ENCODE measurements at places on chromosomes 1 and 21. TPM values are rescaled to one million over a fixed set of nuclear protein-coding genes. Genes with fewer than 3 reads are reported as not detected.

Gene PTPRF
- 318 TPM for total RNA-seq

Gene RGSL1
- not detected for total RNA-seq

Gene S100A12
- total RNA-seq, result not detected

- H3K27ac ChIP-seq, result no peak overlapping the region
- H3K4me3 ChIP-seq, result no peak overlapping the region
- peaks cover 31% of the 10 kb centered on the region for H3K27me3 ChIP-seq
- peaks cover 11% of the 10 kb centered on the region for H3K4me1 ChIP-seq
- no peaks in the 10 kb centered on the region for H3K36me3 ChIP-seq
Measured at GRCh38 chr1:232702911-232703310, 73.0 kb upstream of the SIPA1L2 start.

DNA sequence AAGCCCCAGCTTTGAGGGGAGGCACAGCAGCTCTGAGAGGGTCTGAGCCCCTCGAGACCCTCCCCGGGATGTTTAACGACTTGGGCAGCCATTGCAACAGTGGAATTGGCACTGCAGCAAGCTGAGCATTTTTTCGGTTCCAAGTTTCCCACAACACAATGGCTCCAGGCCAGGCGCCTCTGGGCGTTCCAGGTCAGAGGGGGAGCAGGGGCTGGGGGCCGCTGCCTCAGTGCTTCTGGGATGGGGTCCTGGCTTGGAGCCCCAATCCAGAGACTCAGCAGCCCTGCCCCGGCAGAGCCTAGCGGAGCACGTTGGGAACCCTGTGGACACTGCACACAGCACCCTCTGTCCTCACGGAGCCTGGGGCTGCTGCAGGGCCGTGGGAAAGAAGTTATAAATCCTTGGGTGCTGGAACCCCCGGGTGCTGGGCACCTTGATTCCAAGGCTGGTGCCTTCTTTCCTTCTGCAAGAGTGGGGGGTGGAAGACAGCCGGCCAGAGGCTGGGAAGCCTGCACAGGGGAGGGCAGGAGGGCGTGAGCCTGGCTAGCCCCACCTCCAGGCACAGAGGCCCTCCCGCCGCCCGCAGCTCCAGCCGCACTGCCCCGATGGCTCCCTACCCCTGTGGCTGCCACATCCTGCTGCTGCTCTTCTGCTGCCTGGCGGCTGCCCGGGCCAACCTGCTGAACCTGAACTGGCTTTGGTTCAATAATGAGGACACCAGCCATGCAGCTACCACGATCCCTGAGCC is 50.1 kb downstream of the COL18A1 start:
- H3K4me1 ChIP-seq, result no peaks in the 10 kb centered on the region
- H3K36me3 ChIP-seq, result no peaks in the 10 kb centered on the region
- H3K27ac ChIP-seq, result no peak overlapping the region
- no peak for DNase-seq
- H3K4me3 ChIP-seq, result no peak overlapping the region

DNA sequence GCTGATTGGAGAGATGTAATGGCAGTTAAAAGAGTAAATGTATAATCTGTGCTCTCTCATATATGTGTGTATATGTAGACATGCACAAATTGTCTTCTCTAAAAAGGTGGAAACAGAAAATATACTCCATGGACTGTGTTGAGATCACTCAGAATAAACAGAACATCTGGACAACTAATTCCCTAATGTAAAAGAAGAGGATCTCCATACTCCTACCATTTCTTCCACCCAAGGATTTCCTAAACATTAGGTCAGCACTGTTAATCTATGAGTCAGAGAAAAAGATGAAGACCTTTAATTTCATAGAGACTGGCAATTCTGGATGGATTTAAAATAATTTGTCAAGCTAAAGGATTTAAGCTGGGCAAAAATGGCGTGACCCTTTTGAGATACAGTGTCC is 80.1 kb downstream of the ESRRG start:
- H3K36me3 ChIP-seq, result no peaks in the 10 kb centered on the region
- H3K4me1 ChIP-seq, result no peaks in the 10 kb centered on the region
- no peak overlapping the region for H3K27ac ChIP-seq
- H3K27me3 ChIP-seq, result no peaks in the 10 kb centered on the region
- DNase-seq, result no peak

DNA sequence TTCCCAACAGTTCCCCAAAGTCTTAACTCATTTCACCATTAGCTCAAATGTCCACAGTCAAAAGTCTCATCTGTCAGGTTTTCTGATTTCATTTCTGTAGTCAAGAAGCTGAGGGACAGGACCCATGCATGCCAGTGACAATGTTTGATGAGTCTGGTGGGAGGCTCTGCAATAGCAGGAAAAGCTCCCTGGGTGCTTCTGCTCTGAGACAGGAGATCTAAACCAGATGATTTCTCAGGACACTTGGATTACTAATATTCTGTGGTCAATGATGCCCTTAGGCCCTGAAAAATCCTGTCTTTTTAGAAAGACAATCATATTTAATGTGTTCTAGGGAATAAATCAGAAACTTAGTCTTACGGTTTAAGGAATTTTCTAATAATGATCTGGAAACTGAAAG is 56.4 kb downstream of the PCBP3 start:
- no peaks in the 10 kb centered on the region for H3K4me1 ChIP-seq
- peaks cover 57% of the 10 kb centered on the region for H3K27me3 ChIP-seq
- DNase-seq, result no peak
- no peaks in the 10 kb centered on the region for H3K36me3 ChIP-seq

DNA sequence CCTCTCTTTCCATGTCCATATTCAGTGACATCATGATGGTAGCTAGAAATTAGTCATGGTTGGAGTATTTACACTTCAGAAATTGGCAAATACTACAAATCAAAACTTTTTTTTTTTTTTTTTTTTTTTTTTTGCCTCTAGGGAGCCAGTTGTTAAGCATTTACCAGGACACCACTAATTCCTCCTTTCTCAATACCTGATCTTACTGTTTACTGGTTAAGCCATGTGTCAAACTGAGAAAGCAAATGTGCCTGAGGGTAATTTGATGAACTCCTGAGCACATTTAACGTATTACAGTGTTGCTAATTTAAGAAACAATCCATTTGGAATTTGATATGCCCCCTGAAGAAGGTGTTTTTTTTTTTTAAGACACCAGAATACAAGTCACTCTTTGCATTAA is 94.4 kb downstream of the DNM3 start:
- H3K27ac ChIP-seq, result no peak overlapping the region
- H3K36me3 ChIP-seq, result no peaks in the 10 kb centered on the region
- H3K27me3 ChIP-seq, result no peaks in the 10 kb centered on the region
- no peak for DNase-seq

All from Calu3 (cell line).